ENCODE measurements at places on chromosomes 11 and 22.

- DNase-seq = peak; percentile 46
Measured at GRCh38 chr11:9003573-9004182, at the start of gene NRIP3. NRIP3 (minus strand) TSS chr11:9004001; CDS start chr11:9003935, 66 bp downstream.

DNA sequence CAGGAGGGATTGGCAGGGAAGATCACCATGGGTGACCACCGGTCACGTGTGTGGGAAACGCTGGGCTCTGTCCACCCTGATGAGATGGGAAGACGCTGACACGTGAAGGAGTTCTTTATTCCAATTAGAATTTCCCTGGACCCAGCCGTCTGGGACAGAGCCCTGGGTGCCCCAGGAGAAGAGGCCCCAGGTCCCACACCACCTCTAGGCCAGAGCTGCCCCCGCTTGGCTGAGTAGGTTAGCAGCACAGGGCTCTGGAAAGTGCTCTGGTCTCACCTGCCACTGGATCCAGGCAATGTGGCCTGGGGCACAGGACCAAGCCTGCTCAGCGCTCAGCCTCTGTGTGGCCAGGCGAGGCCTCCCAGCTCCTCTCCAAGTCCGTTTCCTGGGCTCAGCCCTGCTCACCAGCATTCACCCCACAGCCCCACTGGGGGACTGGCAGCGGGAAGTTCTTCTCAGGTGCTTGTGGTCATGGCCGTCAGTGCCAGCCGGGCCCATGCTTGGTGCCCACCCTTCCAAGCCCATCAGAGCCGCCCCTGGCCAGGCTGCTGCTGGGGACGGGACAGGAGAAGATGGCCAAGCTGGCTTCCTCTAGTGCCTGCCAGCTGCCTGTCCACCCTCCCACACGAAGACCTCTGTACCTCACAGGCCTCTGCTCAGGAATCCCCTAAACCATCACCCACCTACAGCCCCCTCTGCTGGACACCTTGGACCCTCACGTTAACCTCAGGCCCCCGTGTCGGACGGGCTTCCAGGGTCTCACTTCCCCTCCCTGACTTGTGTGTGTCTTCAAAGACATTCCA lies 62.5 kb upstream of the FGF3 start:
- DNase-seq = no peak

- no peak for DNase-seq
Measured at GRCh38 chr11:108939135-108939534, 274.3 kb downstream of the DDX10 start.

GRCh38 chr11:64558065-64558745 lies 32.8 kb upstream of the SLC22A12 start:
- DNase-seq = no peak

- DNase-seq = no peak
Measured at GRCh38 chr22:28094771-28095170, 175.7 kb upstream of the PITPNB start.

DNA sequence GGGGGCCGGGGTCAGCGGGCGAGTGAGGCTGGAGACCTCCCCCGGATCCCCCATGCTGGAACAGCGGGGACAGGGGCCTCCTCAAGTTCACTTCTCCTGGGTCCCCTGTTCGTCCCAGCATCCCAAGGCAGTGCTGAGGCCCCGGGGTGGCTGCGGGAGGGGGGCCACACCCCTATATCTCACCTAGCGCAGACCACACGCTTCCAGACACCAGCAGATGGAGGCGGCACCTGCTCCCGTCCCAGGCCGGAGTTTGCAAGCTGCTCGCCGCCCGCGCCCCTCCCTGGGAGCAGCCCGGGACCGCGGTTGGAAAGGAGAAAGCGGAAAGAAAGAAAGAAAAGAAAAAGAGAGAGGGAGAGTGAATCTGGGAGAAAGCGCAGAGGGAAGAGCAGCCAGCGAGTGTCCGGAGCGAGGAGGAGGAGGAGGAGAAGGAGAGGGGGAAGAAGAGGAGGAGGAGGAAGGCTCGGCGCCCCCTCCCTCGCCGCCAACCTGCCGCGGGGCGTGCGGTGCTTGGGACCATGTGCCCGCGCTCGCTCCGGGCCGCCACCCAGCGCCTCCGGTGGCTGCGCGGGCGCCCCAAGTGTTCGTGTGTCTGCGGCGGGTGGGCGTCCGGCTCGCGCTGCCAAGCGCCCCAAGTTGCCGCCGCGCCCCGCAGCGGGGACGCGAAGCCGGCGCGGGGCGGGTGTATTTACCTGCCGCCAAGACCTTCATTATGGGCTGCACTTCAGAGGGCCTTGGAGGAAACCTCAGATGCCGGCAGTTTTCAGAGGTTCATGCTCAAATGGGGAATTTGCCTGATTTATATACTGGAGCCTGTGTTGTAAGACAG lies at the start of gene LIF:
Gene LIF, minus strand, starts transcription at position 775 of the 829 bp plus-strand sequence. Its CDS starts 64 bp downstream, at position 711.
- peak; percentile 61 for DNase-seq

- DNase-seq = no peak
Measured at GRCh38 chr11:123431619-123432018, 1.6 kb downstream of the GRAMD1B start.

DNA sequence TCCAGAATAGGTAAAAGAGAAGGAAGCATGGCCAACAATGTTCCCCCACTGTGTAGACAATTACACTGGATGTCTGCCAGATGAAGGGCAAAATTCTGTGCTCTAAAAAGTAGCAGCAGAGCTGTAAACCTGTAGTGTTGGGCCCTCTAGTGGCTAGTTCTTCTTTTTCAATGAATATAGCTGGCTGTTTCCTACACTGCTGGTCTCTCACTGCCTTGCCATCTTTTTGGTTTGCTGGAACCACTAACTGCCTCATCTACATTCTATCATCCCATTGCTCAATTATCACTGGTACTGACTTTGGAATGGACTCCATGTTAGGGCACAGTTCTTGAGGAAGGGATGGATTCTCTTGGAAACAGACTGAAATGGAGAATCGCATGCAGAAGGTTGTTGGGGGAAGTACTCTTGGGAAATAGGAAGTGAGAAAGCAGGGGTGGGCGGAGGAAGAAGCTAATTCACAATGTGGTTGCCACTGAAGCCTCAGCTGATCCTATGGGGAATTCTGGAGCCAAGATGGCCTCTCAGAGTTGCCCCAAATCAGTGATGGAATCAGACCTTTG lies 17.9 kb downstream of the KCNE3 start:
- DNase-seq = peak; percentile 89

DNA sequence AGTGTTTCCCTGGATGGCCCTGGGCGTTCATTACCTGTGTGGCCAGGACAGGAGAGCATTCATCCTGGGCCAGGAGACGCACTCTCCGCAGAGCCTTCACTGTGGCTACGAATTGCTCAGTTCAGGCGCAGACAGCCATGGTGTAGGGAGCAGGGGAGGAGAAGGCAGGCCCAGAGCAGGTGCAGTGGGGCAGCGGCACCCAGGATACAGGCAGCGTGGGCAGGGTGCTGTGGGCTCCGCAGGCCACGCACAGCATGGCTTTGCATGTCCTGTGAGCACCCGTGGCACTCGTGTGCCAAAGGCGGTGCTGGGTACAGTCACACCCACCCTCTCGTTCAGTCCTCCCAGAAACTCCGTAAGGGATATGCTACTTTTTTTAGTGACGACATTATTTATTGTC lies 124.2 kb upstream of the B3GAT1 start:
- no peak for DNase-seq

DNA sequence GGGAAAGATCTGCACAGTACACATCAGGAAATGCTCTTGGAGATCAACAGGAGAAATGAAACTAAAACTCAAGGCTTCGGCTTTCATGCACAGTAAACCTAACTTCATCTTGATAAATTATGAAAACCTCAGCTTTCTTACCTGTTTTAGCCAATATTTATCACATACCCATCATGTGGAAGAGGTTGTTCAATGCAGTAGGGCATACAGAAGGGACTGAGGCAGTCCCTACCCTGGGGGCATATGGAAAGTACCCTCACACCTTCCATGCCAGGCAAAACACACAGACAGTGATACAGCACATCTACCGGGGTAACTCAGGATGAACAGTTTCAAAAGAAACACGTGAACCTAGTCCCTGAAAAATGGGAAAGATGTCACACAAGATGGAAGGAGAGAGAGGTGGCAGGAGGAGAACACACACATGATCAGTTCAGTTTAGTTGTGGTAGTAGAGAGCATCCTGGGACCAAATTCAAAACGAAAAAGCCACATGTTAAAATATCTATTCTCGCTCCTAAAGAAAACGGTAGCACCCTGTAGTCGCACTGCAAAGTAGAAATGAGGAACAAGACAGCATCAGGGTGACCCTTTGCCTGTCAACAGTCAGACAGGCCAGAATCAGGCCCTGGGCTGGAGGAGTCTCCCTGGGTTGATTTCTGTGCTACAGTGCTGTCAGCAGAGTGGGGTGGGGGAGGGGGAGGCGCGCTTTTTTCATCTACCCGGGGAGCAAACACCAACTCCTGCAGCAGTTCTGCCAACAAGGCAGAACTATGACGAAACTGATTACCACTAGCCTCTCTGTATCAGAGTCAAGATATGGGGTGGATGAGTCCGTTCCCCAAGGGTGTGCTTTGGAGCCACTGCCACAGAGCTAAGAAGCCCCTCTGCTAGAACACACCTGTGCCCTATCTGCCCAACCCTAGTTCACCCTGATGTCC lies 1.3 kb downstream of the HIRA start:
- peak; percentile 66 for DNase-seq

- no peak for DNase-seq
Measured at GRCh38 chr11:125063429-125064043, 431 bp downstream of the SLC37A2 start.

DNA sequence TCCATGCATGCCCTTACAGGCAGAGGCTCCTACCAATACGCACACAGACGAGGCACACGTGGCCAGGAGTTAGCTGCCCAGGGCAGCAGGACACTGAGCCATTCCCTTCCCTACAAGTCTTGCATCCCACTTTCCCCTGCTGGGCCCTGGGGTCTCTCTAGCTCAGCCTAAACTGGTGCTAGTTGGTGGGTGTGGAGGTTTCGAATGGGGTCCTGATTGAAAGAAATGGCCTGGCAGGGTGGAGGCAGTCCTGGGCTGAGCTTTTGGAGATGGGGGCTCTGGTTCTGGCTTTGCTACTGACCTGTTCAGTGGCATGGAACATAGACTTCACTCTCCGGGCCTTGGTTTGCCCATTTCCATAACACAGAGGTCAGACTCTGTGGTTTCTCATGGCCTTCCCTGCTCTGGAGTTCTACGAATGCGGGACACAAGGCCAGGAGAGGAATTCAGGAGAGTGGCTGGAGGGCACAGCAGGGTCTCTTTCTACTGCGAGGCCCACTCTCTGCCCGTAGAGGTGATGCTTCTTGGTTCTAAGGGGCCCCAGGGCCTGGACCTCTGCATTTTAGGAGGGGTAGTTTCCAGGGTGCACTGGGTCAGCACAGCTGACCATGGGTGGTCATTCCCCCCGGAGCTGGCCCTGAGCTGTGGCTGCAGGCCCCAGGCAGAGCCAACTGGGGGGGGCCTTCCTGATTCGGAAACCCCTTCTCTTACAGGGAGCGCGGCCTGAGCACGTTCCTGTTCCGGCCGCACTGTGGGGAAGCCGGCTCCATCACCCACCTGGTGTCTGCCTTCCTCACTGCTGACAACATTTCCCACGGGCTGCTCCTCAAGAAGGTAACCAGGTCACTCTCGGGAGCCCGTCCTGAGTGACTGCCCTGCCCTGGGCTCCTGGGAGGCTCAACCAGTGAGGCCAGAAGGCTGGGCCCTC lies 40.0 kb downstream of the RNF141 start:
- no peak for DNase-seq

- DNase-seq = no peak
Measured at GRCh38 chr11:106456647-106457046, 379.2 kb downstream of the AASDHPPT start.

- DNase-seq = no peak
Measured at GRCh38 chr11:93468290-93468689, 74.9 kb downstream of the SMCO4 start.

DNA sequence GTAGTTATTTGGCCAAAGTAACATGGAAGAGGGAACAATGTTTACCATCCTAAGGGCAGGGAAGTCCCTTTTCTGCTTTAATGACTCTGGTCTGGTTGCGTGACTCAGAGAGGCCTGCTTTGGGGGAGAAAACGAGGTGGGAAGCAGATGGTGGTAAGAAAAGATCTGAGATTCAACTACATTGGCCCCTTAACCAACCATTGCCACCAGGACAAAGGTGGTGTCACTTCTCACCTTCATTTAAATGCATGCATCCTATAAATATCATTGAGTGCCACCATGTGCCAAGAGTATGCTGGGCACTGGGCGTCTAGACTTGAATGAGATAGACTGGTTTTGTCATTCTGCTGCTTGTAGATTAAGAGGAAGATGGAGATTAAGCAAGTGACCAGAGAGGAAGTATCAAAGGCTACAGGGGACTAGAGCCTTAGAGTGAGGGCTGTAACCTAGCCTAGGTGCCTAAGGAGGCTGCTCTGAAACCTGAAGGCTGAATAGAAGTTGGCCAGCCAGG lies 3.6 kb upstream of the SORL1 start:
- DNase-seq = no peak

GRCh38 chr11:86136538-86136937 lies 67.7 kb upstream of the PICALM start:
- no peak for DNase-seq

DNA sequence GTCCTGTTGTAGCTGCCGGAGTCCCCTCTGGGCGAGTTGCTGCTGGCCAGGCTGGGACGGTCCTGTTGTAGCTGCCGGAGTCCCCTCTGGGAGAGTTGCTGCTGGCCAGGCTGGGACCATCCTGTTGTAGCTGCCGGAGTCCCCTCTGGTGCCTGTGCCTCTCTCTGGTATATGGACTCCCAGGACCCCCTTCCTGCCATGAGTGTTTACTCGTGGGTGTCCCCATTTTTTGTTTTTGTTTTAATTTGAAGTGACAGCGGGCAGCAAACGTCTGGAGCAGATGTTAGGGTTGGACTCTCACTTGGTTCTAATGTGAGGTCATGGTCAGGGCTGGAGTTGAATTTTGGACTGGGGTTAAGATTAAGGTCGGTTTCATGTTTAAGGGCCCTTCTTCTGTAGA lies 14.2 kb downstream of the SHANK3 start:
- no peak for DNase-seq

DNA sequence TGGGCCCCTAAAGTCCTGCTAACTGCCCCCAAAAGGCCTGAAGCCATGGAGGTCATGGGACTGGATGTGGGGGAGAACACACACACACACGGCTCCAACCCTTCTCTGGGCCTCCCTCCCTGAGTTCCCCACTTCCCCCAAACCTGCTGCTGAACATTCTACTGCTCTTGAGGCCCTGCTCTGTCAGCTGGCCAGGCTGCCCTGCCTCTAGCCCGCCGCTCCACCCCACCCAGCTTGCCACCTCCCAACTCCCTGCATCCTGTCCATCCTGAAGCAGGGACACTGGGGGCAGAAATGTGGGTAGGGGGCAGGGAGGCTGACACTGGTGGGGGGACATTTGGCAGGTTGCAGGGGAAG lies 1.0 kb downstream of the KCNJ4 start:
- no peak for DNase-seq

GRCh38 chr22:50035131-50035881 lies 22.7 kb upstream of the IL17REL start:
- no peak for DNase-seq

DNA sequence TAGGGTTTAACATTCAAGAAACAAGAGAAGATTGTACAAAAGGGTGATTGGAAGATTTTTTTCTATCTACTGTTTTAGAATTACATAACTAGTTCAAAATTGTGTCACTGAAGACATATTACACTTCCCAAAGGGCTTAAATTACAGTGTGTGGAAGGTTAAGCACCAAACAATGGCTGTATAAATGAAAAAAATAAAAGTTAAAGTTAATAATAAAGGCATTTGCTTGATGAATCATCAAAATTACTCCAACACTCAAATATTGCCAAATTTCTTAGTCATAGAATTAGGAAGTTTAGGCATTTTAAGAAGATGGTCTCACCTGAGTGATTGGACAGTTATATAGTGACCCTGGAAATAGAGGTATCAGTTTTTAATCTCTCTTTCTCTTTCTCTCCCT lies 227.6 kb upstream of the CARD18 start:
- DNase-seq = no peak

GRCh38 chr11:17418444-17419081 lies 30.1 kb upstream of the KCNJ11 start:
- no peak for DNase-seq

- DNase-seq = no peak
Measured at GRCh38 chr11:86502137-86502642, 127.5 kb downstream of the CCDC81 start.

Data from cardiac fibroblast (primary cell).